Activated CD8-positive, alpha-beta T cell treated with anti-CD3 and anti-CD28 coated beads, Interleukin-2, amount 10 ng/mL, durations not matched to agents 7 days and 5 days (primary cell): ENCODE measurements at places on chromosomes 16 and 17. TPM values are rescaled to one million over a fixed set of nuclear protein-coding genes. Genes with fewer than 3 reads are reported as not detected.

DNA sequence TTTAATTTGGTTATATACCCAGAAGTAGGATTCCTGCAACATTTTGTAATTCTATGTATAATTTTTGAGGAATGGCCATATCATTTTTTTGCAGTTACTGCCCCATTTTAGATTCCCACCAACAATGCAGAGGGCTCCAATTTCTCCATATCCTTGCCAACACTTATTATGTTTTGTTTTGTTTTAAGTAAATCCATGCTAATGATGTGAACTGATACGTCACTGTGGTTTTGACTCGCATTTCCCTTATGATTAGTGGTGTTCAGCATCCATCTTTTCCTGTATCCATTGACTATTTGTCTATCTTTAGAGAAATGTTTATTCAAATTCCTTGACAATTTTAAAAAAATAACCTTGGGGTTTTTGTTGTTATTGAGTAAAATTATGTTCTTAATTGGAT is 826.4 kb downstream of the CDH11 start:
- H3K36me3 ChIP-seq, result no peaks in the 10 kb centered on the region
- H3K27me3 ChIP-seq, result no peaks in the 10 kb centered on the region
- DNase-seq, result no peak
- no peak overlapping the region for H3K4me3 ChIP-seq
- H3K4me1 ChIP-seq, result no peaks in the 10 kb centered on the region
- no peak overlapping the region for H3K27ac ChIP-seq

- peaks cover 11% of the 10 kb centered on the region for H3K4me1 ChIP-seq
- H3K4me3 ChIP-seq, result no peak overlapping the region
- no peaks in the 10 kb centered on the region for H3K36me3 ChIP-seq
- H3K27ac ChIP-seq, result no peak overlapping the region
Observed at GRCh38 chr17:27860971-27861664, 32.0 kb downstream of the LYRM9 start.

Gene POLG2
- total RNA-seq, result 33.7 TPM

DNA sequence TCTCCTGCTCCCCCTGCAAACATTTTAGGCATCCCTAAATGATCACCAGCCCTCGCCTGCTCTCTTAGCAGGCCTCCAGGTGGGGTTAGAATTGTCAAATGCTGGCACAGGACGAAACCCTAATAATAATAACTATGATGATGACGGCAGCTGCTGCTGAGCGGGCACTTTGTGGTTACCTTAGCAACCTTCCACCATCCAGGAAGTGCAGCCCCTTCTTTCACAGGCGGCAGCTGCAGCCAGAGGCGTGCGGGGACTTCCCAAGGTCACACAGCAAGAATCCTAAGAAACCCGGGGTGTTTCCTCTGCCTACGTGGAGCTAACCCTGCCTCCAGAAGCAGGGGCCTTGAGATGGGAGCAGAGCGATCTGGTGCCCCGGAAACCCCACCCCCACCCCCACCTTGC is 22.4 kb upstream of the EIF1 start:
- peak overlapping the region; percentile 82 for H3K4me3 ChIP-seq
- peak overlapping the region; percentile 93 for H3K27ac ChIP-seq
- peaks cover 17% of the 10 kb centered on the region for H3K27me3 ChIP-seq
- H3K4me1 ChIP-seq, result peaks cover 38% of the 10 kb centered on the region
- peaks cover 2% of the 10 kb centered on the region for H3K36me3 ChIP-seq

Gene KIF2B
- total RNA-seq, result not detected

Gene KRT40
- total RNA-seq, result not detected

- DNase-seq, result no peak
- no peak overlapping the region for H3K4me3 ChIP-seq
- no peak overlapping the region for H3K27ac ChIP-seq
- H3K4me1 ChIP-seq, result no peaks in the 10 kb centered on the region
- H3K27me3 ChIP-seq, result no peaks in the 10 kb centered on the region
- H3K36me3 ChIP-seq, result no peaks in the 10 kb centered on the region
Observed at GRCh38 chr16:78816499-78817195, 717.2 kb downstream of the WWOX start.

Gene SLC38A7
- 9.9 TPM for total RNA-seq

GRCh38 chr16:81684242-81684837 is 94.8 kb upstream of the PLCG2 start:
- no peaks in the 10 kb centered on the region for H3K27me3 ChIP-seq
- no peak overlapping the region for H3K4me3 ChIP-seq
- peaks cover 15% of the 10 kb centered on the region for H3K4me1 ChIP-seq
- peaks cover 21% of the 10 kb centered on the region for H3K36me3 ChIP-seq
- H3K27ac ChIP-seq, result no peak overlapping the region

- H3K27me3 ChIP-seq, result no peaks in the 10 kb centered on the region
- H3K27ac ChIP-seq, result no peak overlapping the region
- no peak for DNase-seq
- no peaks in the 10 kb centered on the region for H3K4me1 ChIP-seq
- no peaks in the 10 kb centered on the region for H3K36me3 ChIP-seq
Observed at GRCh38 chr16:49128740-49129139, 152.9 kb downstream of the CBLN1 start.

Gene LGALS9B
- total RNA-seq, result 0.47 TPM

- H3K36me3 ChIP-seq, result no peaks in the 10 kb centered on the region
- no peaks in the 10 kb centered on the region for H3K4me1 ChIP-seq
- no peak overlapping the region for H3K4me3 ChIP-seq
- no peaks in the 10 kb centered on the region for H3K27me3 ChIP-seq
- peak; percentile 37 for DNase-seq
Observed at GRCh38 chr17:9987779-9988585, 82.9 kb upstream of the RCVRN start.
